ENCODE measurements at places on chromosomes 2 and 18.

GRCh38 chr2:225471482-225471881 lies 72.0 kb downstream of the NYAP2 start:
- no peak for DNase-seq

DNA sequence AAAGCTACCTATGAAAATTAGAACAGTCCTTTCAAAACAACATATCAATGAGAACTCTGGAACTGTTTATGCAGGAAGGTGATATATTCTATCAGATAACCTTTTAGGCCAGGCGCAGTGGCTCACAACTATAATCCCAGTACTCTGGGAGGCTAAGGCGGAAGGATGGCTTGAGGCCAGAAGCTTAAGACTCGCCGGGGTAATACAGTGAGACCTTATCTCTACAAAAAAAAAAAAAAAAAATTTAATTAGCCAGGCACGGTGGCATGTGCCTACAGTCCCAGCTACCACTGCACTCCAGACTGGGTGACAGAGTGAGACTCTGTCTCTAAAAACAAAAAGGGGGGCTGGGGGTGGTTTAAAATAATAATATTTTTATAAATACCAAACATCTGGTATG lies 77.9 kb downstream of the OSBPL1A start:
- DNase-seq = no peak

DNA sequence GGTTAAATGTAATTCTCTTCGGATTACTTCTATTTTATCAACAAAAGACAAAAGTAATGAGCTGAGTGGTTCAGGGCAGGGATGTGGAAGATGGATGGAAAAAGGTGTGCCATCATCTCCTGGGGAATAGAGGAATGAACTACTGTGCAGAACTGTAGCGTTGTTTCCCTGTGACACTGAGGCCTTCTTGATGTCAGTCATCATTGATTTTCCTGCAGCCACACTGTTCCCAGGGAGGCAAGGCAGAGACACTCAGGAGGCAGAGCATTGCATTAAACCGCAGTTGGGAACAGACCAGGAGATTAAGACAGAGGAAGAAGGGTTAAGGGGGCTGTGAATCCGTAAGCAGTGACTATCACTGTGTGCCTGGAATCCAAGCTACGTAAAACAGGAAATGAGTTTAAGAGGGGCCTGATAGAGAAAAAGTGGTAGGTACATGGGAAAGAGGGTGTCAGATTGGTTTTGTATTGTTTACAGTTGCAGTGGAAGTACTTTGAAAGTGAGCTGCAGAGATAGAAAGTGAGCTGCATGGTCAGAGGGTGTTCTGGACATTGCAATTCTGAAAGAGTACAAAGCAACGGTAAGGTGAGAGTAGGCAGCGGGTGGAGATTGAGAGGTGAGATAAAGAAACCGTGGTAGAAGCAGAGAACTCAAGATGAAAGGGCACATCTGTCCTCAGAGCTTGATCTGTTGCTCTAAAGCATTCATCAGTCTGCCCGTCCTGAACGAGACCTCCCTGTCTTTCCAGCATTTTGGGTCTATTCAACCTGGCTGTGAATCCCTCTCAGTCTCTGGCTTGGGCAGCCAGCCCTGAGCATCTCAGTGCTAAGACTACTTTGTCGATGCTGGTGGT lies 793.4 kb upstream of the CELF4 start:
- no peak for DNase-seq

GRCh38 chr2:37837628-37838328 lies 87.3 kb upstream of the RMDN2 start:
- DNase-seq = no peak

DNA sequence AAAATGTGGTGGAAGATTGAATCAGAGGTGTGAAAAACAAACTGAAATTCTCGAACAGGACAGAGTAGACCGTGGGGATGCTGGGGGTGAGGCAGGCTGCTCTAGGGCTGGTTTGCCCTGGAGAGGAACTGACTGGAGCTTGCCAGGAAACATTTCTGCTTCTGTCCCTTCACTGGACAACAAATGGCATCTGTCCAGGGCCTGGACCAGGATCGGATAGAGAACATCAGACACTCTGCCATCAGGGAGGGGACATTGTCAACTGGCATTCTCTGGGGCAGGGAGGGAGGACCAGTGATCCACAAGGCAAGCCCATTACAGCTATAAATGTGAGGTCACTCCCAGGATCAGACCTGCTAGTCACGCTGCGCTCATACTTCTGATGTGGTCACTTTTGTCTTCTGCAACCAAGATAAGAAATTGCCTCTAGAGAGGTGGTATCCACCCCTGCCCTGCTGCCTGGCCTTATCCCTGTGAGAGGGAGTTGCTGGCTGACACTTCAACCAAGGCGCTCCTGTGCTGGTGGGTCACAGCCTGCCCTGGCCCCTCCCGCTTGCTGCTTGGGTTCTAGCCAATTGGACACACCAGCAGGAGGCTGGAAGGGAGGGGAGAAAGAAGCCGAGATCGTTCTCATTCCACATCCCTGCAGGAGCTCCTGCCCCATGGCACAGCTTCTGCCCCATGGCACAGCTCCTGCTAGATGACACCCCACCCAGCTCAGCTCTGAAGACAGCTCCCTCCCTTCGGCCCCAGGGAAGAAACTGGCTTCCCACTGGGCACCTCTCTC lies 8.7 kb downstream of the NPPC start:
- DNase-seq = no peak

- DNase-seq = no peak
Observed at GRCh38 chr18:23359421-23359820, 93.7 kb upstream of the RIOK3 start.

DNA sequence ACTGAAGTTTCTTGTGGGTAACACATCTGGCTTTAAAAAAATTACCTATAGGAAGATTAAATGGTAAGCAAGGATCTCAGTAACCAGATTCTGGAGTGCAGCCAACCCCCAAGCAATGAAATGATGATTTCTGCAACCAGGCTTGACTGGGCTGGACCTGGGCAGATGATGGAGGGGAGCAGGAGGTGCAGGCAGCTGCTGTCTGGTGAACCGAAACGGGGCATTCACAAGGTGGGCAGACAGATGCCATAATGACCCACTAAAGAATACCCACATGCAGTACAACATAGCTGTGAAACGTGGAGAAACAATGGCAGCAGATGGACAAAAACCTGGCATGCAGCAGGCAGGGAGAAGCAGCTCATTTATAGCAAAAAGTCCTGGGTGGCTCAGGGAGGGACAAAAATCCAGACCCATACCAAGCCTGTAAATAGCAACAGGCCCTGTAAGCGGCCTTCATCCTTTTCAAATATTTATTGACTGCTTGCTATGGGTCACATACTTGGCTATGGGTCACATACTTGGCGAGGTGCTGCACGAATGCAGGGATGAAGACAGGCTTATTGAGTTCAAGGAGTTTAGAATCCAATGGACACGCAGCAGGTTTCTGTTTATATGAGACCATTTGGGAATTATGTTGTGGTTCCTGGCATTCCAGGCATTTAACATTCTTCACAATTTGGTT lies 244.7 kb downstream of the HRH4 start:
- no peak for DNase-seq

- DNase-seq = no peak
Observed at GRCh38 chr2:185161701-185162100, 563.4 kb downstream of the ZNF804A start.

- no peak for DNase-seq
Observed at GRCh38 chr2:209102319-209102718, 321.5 kb upstream of the MAP2 start.

- no peak for DNase-seq
Observed at GRCh38 chr2:232260075-232260474, 118.5 kb upstream of the ALPP start.

- DNase-seq = no peak
Observed at GRCh38 chr18:55228191-55228590, 268.9 kb upstream of the CCDC68 start.

DNA sequence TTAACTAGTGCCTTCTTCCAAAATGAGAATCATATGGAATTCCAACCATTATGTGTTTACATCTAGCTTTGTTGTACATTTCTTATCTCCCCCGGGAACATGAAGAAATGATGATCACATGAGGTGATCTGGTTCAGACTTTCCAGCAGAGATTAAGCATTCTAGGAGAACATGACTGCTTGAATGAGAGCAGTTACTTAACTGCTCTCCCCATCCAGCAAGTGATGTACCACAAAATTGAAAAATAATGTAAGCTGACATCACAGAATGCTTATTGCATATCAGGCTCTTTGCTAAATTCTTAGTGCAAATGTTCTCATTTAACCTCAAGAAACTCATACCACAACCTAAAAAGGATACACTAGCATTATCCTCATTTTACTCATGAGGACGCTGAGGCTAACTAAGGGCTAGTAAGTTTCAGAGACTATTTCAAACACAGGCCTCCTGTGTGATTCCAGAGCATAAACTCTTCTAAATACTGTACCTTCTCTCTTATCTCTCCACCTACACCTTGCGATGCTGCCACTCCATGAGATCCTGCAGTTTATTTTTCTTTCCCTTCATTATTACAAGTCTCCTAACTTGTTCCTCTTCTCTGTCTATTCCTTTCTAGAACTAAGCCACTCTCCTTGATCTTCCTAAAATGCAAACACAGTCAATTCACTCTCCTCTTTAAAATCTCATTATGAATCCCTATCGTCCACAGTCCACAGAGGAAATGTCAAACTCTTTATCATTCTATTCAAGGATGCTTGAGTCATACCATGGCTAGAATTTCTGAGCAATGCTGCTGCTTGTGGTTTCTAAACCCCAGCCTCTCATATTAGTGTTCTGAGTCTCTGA lies 1224.8 kb upstream of the ZEB2 start:
- no peak for DNase-seq

DNA sequence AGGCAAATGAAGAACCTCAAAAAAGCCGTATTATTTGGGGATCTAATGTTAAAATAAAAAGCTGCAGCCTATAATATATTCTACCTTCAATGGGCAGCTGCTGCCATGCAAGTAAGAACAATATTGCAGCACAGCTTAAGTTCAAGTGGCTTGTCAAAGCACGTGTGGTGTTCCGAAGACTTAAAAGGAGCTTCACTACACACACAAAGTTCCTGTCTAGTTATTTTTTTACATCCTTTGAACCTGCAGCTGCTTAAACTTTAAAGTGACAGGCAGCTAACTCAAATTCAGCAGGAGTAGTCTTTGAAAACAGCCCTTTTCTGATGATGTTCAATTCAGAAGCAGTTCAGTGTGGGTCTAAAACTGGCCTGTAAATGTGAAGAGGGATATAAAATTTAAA lies 85.8 kb upstream of the XIRP2 start:
- no peak for DNase-seq

GRCh38 chr18:9015689-9016088 lies 86.8 kb upstream of the NDUFV2 start:
- DNase-seq = no peak

DNA sequence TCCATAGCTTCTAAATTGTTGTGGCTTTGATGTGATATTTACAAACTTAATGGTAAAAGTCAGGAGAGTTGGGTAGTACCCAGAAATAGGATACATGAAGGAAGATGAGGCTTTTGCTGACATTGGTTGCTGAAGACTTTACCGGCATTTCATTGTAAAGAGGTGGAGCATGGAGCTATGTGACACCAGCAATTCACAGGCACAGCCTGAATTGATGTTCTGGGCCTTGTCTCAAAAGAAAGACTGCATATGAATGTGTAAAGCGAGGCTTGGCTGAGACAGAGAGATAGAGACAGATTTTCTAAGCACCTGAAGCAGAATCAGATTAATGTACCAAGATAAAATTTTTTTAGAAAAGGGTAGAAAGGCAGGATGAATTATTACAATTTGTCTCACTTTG lies 864.9 kb upstream of the ID2 start:
- DNase-seq = no peak

DNA sequence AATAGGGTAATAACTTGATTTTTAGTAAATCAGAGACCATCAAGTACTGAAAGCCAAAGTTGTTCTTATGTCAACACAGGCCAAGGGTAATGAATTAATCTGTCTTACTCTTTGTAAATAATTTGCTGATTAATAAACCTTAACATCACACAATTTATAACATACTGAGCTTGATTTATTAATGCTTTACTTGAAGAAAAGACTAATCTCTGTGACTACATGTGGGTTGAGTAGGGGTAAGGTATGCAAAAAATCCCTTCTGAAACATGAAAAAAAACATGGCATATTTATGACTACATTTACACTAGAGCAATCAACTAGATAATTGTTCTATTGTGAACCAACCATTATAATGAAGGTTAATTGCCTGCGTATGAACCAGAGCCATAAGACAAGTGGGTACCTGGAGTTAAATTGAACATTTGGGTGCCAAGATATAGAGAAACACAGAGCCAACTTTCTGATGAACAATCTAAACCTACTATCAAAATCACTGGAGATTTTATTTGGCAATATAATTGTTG lies 67.7 kb upstream of the GRB14 start:
- DNase-seq = no peak
